Stimulated activated CD4-positive, alpha-beta T cell treated with anti-CD3 and anti-CD28 coated beads, Interleukin-1b, Interleukin-23, amount 100 ng/mL, for 1 hour (primary cell): ENCODE measurements at places on chromosomes 6 and 20.

- DNase-seq = no peak
Observed at GRCh38 chr20:38275815-38276550, 15.4 kb upstream of the KIAA1755 start.

DNA sequence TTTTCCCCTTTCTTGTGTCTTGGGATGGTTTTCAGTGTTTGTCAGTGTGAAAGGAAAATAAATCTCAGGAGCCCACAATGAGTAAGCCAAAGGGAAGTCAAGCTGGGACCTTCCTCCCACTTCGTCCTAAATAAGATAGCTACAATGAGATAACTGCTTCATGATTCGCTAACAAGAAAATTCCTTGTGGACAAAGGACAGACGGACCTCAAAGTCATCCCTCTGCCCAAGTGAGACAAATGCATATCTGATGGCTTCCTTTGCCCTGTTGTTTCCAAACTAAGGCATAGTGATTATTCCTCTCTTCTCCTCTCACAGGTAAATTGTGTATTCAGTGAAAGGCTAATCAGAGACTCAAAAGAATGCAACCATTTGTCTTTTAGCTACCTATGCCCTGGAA, 26.1 kb upstream of the ADTRP start:
- no peak for DNase-seq

DNA sequence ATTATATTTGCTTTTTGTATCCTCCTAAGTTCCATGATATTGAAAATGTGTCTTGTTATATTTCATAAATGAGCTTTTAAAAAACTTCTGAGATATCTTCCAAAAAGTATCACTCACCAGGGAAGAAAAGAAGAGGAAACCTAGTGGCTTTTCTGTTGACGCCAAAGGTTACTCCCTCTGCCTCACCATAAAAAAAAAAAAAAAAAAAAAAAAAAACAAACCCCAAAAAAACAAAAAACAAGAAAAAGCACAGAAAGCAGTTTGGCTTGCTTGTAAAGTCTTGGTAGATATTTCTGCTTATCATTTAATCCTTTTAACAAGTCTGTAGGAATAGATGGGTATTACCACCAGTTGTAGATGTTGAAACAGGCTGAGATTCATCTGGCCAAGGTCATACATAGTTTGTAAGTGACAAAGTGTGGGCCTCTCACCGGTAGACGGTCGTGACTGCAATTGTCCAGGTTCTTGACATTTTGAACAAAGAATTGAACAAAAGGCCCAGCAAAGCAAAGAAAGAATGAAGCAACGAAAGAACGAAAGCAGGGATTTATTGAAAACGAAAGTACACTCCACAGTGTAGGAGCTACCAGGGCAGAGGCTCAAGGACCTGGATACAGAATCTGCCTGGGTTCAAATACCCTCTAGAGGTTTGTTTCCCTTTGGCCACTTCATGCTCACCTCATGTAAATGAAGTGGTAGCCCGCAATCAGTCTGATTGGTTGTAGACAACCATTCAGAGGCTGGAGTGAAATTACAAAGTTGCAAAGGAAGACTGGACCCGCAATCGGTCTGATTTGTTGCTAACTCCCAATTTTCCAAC, 11.6 kb upstream of the ELOVL5 start:
- DNase-seq = no peak

- DNase-seq = no peak
Observed at GRCh38 chr6:150212778-150213177, 69.9 kb downstream of the PPP1R14C start.

- DNase-seq = no peak
Observed at GRCh38 chr20:63635431-63636141, 8.7 kb upstream of the GMEB2 start.

DNA sequence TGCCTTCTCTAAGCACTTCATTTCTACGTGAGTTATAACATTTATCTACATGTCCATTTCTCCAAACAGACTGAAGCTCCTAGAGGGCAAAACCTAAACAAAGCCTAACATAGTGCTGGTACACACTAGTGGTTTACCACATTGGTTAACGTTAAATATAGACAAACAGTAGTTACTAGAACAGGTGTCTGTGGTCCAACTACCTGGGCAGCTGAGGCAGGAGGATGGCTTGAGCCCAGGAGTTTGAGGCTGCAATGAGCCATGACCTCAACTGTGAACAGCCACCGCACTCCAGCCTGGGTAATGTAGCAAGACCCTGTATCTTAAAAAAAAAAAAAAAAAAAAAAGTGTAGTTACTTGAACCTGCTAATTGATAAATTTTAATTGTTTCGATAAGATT, 26.5 kb downstream of the PTPRK start:
- DNase-seq = no peak

DNA sequence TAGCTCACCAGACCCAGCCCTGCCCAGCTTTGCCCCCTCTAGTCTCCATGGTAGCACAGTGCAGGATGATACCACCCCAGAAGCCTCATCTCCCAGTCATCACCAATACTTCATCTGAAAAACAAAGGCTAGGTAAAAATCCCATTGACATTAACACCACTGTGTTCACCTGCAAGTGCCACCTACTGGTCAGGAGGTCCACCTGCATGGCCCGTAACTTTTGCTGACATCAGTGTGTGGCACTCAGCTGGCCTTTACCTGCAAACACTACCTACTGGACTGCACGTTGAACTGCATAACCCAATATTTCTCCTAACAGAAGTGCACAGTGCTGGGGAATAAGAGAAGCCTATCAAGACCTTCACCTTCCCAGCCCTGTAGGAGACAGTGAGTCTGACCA, 234.7 kb upstream of the ADGRB3 start:
- no peak for DNase-seq

- no peak for DNase-seq
Observed at GRCh38 chr6:92050216-92050615, 1369.1 kb downstream of the EPHA7 start.

DNA sequence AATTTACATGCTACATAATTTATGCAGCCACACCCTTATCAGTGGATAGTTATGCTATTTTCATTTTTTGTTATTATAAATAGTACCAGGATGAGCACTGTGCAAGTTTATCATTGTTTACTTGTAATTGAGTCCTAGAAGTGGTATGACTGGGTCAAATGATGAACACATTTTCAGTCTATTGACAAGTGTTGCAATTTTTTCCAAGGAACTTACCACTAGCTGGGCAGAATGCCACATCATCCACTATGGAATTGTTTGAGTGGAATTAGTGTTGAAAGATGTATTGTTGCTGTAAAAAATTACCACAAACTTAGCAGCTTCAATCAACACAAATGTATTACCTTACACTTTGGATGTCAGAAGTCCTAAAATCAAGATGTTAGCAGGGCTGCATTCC, 38.1 kb upstream of the OPN5 start:
- DNase-seq = no peak

DNA sequence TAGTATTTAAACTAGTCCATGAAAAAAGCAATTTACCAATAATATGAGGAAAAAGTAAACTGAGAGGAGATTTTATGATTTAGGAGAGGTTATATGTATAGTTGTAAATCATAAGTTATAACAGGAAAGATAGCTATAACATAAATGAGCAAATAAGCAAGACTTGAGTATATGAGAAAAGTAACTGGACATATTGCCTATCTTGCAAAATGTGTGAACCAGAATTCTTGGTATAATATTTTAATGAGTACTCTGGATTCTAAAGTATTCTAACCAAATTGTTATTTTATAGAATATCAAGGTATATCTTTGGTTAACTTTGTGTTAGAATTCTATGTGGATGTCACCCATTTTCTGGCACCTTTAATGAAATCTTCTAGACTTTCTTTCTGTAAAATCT, 124.6 kb downstream of the PHF3 start:
- no peak for DNase-seq

GRCh38 chr6:75472885-75473284, 20.7 kb downstream of the FILIP1 start:
- DNase-seq = no peak

DNA sequence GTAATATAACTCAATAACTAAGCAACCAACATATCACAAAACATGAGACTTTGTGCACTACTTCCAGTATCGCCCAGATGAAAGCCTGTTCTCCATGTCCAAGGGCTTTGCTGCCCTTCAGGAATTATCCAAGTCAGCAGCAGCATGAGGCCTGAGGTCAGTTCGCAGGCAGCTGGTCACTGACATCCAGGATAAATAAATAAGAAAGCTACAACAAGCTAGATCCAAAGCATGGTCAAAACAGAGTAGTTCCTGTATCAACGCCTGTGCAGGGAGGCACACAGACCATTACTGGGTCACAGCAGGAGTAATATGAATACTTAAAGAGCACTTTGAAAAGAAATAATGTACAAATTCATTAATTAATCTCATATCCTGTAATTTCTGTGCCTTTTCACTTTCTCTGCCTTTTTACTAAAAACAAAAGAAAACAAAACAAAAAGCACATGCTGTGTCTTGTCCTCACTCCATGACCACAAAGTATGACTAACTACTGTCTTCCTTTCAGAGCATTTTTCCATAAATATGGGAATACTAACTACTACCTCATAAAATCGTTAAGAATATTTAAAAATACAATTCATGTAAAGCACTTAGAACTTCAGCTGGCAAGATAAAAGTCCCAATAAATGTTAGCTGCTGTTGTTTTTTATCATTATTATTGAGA, 374.9 kb upstream of the IRAK1BP1 start:
- DNase-seq = no peak

- no peak for DNase-seq
Observed at GRCh38 chr6:122660296-122660695, 50.1 kb downstream of the PKIB start.

DNA sequence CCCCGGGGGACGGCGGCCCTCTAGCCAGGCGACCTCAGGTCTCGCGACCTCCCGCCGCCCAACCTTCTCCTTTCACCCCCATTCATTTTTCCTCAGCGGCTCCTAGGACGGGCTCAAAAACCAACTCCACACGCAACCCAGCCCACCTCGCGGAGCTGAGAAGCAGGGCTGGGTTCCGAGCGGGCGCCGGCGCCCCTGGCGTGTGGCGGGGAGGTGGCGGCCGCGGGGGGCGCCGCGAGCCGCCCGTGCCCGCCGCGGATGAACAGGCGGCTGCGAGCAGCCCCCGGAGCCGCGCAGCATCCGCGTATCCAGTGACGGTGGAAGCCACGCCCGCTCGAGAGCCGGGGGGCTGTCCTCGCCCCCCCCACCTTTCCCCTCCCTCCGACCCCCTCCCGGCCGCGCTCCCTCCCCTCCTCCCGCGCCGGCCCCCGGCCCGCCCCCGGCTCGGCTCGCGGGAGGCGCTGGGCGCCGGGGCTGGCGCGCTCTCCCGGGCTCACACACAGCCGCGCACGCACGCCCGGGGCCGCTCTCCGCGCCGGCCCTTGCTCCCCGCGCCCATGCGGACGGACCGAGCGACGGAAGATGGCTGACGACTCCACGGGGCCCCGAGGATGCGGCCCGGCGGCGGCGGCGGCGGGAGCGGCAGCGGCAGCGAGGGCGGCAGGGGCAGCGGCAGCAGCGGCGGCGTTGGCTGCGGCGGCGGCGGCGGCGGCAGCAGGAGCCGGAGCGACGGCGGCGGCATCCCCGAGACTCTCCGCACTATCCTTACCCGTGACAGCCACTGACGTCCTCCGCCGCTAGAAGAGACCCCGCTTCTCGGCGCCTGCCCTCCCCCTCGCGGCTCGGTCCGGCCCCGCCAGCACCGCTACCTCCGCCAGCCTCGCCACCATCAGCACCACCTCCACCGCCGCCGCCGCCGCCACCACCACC, at the start of gene SOBP:
SOBP (plus strand) TSS at position 482 of the 930 bp plus-strand sequence. CDS start 500 bp downstream, outside the sequence.
- no peak for DNase-seq

DNA sequence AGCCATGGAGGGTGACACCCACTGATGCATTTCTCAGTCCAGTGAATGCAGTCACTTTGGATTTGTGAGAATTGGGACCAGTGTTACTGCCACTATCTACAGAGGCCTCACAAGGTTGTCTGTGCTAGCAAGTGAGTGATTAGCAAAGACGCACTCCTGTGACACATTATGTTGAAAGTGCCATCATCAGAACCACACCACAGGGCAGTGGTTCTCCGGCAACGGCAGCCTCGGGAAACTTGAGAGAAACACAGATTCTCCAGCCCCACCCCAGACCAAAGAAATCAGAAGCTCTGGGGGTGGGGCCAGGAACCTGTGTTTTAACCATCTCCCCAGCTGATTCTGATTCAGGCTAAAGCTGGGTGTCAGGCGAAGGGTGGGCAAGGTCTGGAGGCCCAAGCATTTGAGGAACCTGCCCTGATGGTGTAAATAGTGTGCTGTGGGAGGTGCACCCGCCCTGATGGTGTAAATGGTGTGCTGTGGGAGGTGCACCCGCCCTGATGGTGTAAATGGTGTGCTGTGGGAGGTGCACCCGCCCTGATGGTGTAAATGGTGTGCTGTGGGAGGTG, 39.9 kb downstream of the TMEM242 start:
- no peak for DNase-seq

- DNase-seq = no peak
Observed at GRCh38 chr20:57773059-57773815, 63.4 kb upstream of the PMEPA1 start.

GRCh38 chr20:57437672-57438330, 46.6 kb downstream of the RBM38 start:
- DNase-seq = no peak

DNA sequence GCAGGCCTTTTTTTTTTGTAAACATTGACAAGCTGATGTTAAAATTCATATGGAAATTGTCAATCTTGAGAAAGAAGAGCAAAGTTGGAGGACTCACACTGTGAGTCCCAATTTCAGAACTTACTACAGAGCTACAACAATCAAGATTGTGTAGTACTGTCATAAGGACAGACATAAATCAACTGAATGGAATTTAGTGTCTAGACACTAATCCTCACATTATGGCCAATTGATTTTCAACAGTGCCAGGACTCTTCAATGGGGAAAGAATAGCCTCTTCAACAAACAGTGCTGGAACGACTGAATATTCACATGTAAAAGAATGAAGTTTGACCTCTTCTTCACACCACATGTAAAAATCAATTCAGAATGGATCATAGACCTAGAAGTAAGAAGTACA, 60.8 kb downstream of the TGM2 start:
- DNase-seq = no peak

- no peak for DNase-seq
Observed at GRCh38 chr6:25942561-25943147, 12.2 kb upstream of the SLC17A2 start.

DNA sequence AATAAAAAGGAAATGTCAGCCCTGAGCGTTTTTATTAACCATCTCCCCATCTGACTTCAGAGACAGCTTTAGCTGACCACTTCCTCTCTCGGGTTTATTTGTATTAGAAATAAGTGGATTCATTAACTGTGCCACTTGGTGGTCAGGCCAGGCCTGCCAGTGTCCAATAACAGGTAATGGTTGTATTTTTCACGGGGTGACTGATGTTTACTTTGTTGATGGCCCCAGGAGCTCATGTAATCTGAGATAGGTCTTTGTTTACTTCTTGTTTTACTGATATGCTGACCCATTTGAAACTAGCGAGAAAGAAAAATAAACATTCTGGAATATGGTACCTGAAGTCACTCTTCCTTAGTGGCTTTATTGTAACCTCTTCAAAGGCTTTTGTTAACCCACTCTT, 504.3 kb upstream of the SLC35B3 start:
- no peak for DNase-seq

DNA sequence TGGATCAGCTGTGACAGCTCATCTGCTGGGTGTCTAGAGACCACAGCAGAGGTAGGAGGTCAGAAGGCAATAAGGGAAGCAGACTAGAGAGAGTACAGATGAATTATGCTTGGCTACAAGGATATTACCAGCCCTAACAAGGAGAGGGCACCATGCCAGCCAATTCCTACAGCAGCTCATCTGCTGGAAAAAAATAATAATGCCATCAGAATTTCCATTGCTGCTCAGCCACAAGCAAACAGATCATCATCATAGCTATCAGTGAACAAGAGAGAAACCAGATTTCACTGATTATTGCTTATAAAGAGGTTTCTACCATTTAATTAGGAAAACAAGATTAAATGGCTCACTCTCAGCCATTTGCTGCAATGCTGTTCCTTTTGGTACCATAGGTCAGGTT, 66.5 kb downstream of the PSMG4 start:
- no peak for DNase-seq
